Inflammatory macrophage treated with lipopolysaccharide for 1 hour (primary cell): ENCODE measurements at places on chromosomes 5 and 9.

- DNase-seq: no peak
These were observed 10.0 kb downstream of the TENT4A start for GRCh38 chr5:6723122-6723815.

GRCh38 chr5:128146671-128147070 is 63.1 kb downstream of the SLC12A2 start:
- no peak for DNase-seq

GRCh38 chr5:8585230-8586018 is 716.5 kb downstream of the MTRR start:
- no peak for DNase-seq

DNA sequence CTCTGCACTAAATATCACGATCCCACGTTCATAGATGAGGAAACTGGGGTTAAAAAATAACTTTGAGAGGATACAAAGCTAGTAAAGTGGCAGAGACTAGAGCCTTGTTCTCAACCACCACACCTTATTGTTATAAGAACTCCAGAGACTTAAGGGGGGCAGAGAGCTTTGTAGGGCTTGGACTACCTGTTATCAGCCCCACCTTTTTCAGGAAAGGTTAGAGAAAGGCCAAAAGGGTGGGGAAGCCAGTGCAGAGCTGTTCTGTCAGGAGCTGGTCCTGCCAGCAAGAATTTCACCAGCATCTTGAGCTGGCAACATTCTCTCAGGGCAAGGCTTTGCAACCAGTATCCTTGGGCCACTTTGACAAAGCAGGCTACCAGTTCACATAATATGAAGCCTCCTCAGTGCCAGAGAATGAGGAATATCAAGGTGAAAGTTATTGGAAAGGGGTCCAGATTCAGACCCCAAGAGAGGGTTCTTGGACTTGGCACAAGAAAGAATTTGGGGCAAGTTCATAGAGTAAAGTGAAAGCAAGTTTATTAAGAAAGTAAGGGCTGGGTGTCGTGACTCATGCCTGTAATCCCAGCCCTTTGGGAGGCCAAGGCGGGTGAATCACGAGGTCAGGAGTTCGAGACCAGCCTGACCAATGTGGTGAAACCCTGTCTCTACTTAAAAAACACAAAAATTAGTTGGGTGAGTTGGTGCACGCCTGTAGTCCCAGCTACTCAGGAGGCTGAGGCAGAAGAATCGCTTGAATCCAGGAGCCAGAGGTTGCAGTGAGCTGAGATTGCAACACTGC is 66.2 kb upstream of the CLINT1 start:
- no peak for DNase-seq

GRCh38 chr5:179430193-179431175 is 85.2 kb upstream of the ADAMTS2 start:
- no peak for DNase-seq

- no peak for DNase-seq
These were observed 294.0 kb downstream of the ZNF608 start for GRCh38 chr5:124452412-124452811.
